Coronary artery (tissue), 2 donors: ENCODE measurements at places on chromosomes 7 and 10.

DNA sequence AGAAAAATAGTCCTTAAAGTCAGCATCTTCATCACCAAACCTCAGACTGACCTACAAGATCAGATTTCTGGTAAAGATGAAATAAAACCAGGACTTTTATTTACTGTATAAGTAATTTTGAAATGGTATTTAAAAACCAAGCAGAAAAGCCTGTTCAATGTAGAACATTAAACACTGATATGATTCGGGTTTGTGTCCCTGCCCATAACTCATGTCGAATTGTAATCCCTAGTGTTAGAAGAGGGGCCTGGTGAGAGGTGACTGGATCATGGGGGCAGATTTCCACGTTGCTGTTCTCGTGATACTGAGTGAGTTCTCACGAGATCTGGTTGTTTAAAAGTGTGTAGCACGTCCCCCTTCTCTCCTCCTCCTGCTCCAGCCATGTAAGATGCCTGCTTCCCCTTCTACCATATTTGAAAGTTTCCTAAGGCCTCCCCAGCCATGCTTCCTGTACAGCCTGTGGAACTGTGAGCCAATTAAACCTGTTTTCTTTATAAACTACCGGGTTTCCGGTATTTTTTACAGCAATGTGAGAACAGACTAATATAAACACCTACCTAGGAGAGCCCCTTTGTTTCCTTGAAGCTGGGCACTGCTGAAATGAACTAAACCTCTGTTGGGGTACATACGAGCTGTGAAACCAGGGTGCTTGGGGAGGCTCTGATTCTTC lies 120.1 kb downstream of the KMT2E start:
- no peak for DNase-seq

- no peak for DNase-seq
Observed at GRCh38 chr10:46033602-46034011, 3.2 kb upstream of the NCOA4 start.

DNA sequence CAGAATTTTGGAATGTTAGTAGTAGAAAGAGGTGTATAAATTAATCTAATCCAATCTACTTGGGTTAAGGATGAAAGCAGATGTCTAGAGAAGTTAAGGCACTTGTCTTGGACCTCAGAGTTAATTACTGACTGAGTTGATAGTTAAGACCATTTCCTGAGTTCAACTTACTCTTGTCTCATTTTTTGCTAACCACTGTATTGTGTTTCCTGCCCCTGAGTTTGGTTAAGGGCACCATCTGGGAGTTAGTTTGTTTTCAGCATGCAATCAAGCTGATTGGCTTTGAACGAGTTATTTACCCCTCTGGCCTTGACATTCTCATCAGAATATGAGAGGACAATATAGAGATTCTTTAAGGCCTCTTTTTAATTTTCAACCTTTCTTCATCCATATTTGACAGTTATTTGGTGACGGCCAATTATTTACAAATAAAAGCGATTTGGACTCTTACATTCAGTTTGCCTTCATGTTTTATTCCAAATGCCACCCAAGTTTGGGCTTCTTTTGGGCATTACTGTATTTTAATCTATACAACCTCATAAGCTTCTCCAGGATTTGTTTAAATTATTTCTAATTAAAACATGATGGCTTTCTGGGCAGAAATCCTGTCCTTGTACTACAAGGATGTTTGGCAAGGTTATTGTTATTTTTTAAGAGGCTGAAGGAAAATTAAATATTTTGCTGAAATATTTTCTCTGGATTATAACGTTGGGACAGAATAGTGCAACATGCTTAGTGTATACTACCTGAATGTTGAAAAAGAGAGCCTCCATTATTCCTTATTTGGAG lies 225.0 kb downstream of the CACNB2 start:
- DNase-seq: no peak

DNA sequence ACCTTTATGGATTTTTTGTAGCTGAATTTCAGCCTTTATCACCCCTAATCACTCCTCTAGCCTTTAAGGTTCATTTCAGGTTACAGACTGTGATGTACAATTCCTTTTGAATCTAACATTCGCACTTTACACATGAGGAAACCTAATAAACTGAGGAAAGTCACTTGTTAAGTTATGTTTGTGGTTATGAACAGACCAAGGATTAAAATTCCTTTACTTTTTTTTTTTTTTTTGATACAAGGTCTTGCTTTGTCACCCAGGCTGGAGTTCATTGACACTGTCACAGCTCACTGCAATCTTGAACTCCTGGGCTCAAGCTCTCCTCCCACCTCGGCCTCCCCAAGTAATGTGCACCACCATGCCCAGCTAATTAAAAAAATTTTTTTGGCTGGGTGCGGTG lies 3.6 kb downstream of the MCU start:
- DNase-seq: no peak

- no peak for DNase-seq
Observed at GRCh38 chr7:95883217-95883616, 110.9 kb downstream of the DYNC1I1 start.
